ENCODE measurements at places on chromosomes 7 and 10.

DNA sequence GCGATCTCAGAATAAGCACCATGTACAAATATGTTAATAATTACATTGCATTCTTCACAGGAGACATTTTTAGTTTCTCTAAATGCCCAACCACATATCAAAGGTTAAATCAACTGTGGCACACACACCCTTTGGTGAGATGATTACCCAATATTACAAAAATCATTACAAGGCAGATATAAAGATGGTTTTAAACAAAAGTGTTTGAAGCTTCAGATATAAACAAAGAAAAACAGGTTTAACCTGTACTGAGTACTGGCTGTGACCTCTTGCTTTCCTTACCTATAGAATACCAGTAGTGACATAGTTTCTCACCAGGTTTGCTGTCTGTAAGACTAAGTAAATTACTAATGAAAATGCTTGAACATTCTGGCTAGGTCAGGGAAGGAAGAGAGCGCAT is 360.0 kb upstream of the IGFBP3 start:
- DNase-seq, result no peak

DNA sequence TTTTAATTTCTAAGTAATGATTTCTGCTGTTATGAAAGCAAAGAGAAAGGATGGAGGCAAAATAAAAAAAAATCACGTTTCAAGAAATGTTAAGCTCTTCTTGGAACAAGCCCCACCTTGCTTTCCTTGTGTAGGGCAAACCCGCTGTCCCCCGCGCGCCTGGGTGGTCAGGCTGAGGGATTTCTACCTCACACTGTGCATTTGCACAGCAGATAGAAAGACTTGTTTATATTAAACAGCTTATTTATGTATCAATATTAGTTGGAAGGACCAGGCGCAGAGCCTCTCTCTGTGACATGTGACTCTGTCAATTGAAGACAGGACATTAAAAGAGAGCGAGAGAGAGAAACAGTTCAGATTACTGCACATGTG is 2.4 kb downstream of the ADRB1 start:
- DNase-seq, result no peak

GRCh38 chr7:114414156-114415063 is at the start of gene FOXP2:
TSS of gene FOXP2 (plus strand) at chr7:114414815. CDS start at chr7:114426512, 11,697 bp downstream.
- DNase-seq, result no peak

DNA sequence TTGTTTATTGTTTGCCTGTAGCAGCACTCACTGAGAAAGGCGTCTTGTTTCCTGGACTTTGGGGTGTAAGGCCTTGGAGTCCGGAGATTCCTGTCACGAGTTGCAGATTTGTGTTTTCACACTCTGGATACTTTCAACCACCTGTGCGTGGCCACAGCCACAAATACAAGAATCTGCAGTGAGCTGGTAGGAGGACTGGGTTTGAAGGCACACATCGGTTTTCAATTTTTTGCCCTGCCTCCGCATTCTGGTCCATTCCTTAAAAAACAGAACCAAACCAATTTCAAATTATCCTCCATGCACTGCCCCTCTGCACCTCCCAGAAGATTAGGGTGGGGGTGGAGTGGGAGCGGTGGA is 619 bp downstream of the EXOC4 start:
- no peak for DNase-seq

DNA sequence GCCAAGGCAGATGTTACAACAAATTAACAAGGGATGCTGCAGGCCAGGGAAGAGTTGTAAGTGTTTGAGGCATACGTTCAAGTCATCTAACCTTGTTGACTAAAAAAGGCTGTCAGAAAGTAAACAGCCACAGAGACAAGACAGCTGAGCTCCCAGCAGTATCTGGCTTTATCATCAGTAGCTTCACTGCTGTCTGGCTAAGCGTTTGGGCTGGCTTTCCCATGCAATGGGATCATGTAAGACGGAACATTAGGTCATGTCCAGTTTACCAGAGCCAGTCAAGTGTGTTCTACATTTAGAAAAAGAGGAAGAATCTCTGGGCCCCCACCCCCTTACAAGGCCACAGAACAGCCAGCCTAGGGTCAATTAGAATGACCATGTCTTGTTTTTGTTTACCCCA is 51.3 kb upstream of the GSAP start:
- DNase-seq, result no peak

- no peak for DNase-seq
Measured at GRCh38 chr7:3239291-3239691, 61.8 kb upstream of the SDK1 start.

- no peak for DNase-seq
Measured at GRCh38 chr10:12909836-12910185, 91.7 kb downstream of the CCDC3 start.

GRCh38 chr7:27689591-27690164 is 27.0 kb upstream of the HIBADH start:
- DNase-seq, result no peak

GRCh38 chr7:39414224-39415035 is 151.8 kb upstream of the YAE1 start:
- DNase-seq, result no peak

DNA sequence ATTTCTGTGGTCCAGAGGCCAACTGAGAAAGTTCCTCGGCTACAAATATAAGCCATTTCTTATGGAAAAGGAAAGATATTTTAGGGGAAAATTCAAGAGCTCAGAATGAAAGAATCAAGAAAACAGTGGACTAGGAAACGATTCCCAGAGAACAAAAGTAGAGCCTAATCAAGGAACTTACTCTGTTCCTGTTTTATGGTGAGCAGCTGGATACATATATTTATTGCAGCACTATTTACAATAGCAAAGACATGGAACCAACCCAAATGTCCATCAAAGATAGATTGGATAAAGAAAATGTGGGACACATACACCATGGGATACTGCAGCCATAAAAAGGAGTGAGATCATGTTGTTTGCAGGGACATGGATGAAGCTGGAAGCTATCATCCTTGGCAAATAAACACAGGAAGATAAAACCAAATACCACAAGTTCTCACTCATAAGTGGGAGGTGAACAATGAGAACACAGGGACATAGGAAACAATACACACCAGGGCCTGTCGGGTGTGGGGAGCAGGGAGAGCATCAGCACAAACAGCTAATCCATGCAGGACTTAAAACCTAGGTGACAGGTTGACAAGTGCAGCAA is 298.7 kb downstream of the THSD7A start:
- no peak for DNase-seq

Data from activated CD8-positive, alpha-beta memory T cell treated with anti-CD3 and anti-CD28 coated beads for 4 hours (primary cell).